ENCODE measurements at places on chromosomes 5 and 9. TPM values are rescaled to one million over a fixed set of nuclear protein-coding genes. Genes with fewer than 3 reads are reported as not detected.
A peak's percentile ranks its signal among the peaks of the same experiment; 100 is the strongest.

Gene SKIC3
- total RNA-seq, result 69.3 TPM

- no peak for DNase-seq
- no peaks in the 10 kb centered on the region for H3K36me3 ChIP-seq
- no peaks in the 10 kb centered on the region for H3K27me3 ChIP-seq
- H3K4me3 ChIP-seq, result no peak overlapping the region
Observed at GRCh38 chr9:13444245-13445102, 165.0 kb upstream of the MPDZ start.

DNA sequence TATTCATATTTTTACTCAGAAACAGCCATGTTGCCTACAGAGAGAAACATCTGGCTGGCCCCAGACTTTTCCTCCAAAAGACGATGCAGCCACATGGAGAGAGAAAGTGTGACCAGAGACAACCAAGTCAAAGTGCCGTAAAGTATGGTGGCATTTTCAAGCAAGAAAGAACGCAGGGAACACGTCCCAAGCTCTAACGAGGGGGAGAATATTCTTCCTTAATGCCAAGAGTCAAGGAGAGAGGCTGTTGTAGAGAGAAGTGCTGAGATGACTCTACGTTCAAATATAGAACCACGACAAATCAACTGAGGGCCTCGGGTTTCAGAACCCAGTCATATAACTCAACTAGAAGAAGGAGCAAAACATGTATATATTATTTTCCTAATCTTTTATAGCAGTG is 55.9 kb downstream of the FNBP1 start:
- H3K36me3 ChIP-seq, result peaks cover 7% of the 10 kb centered on the region
- H3K4me3 ChIP-seq, result no peak overlapping the region
- H3K27ac ChIP-seq, result no peak overlapping the region
- no peaks in the 10 kb centered on the region for H3K27me3 ChIP-seq

DNA sequence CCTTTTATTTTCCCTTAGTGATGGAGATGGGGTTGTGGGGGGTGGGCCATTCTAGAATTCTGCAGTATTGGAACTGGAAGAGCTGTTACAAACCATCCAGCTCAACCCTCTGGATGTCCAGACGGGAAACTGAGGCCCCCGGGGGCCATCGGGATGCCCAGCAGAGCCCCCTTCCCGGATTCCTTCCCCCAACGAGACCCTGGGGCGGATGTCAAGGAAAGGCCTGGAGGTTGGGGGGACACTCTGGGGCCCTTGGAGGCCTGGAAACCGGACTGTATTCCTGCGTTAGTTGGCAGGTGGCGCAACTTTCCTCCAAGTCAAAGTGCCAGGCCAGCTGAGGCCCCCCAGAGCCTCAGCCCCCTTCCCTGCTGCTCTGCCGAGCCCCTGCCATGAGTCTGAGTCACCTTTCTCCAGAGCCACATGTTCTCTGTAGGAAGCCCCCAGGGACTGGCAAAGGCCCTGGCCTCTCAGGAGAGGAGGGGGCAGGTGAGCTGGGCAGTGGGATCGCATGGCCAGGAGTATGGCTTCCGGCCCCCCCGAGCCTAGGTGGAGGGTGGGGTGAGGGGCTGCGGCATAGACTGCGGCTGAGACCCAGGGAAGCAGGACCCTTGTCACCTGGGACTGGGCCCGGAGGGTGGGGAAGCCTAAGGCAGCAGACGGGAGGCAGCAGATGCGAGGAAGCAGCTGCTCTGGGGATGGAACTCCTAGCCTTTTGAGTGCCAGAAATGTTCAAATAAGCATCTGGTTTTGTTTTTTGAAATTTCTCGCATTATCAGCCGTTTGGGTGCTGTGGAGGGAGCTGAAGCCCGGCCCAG is 17.8 kb upstream of the FIBCD1 start:
- no peak overlapping the region for H3K4me3 ChIP-seq
- H3K4me1 ChIP-seq, result no peaks in the 10 kb centered on the region
- no peak overlapping the region for H3K27ac ChIP-seq
- no peak for DNase-seq
- H3K36me3 ChIP-seq, result peaks cover 4% of the 10 kb centered on the region

- H3K27me3 ChIP-seq, result no peaks in the 10 kb centered on the region
- no peaks in the 10 kb centered on the region for H3K36me3 ChIP-seq
- DNase-seq, result peak; percentile 56
- no peak overlapping the region for H3K27ac ChIP-seq
- H3K4me1 ChIP-seq, result no peaks in the 10 kb centered on the region
- no peak overlapping the region for H3K4me3 ChIP-seq
Observed at GRCh38 chr5:158212917-158213316, 354.0 kb upstream of the CLINT1 start.

GRCh38 chr9:128245421-128246151 is 30.2 kb downstream of the GOLGA2 start:
- peaks cover 19% of the 10 kb centered on the region for H3K36me3 ChIP-seq
- H3K27ac ChIP-seq, result no peak overlapping the region
- no peaks in the 10 kb centered on the region for H3K27me3 ChIP-seq
- H3K4me3 ChIP-seq, result no peak overlapping the region

GRCh38 chr5:1703352-1704050 is 96.1 kb downstream of the MRPL36 start:
- peak; percentile 63 for DNase-seq
- no peaks in the 10 kb centered on the region for H3K4me1 ChIP-seq
- H3K36me3 ChIP-seq, result 0 out of 2 replicates have a peak, but pooled peaks cover 6% of the 10 kb centered on the region
- no peak overlapping the region for H3K4me3 ChIP-seq

Data from H9 (cell line).